ENCODE measurements at places on chromosomes 13 and 19.
A peak's percentile ranks its signal among the peaks of the same experiment; 100 is the strongest.

DNA sequence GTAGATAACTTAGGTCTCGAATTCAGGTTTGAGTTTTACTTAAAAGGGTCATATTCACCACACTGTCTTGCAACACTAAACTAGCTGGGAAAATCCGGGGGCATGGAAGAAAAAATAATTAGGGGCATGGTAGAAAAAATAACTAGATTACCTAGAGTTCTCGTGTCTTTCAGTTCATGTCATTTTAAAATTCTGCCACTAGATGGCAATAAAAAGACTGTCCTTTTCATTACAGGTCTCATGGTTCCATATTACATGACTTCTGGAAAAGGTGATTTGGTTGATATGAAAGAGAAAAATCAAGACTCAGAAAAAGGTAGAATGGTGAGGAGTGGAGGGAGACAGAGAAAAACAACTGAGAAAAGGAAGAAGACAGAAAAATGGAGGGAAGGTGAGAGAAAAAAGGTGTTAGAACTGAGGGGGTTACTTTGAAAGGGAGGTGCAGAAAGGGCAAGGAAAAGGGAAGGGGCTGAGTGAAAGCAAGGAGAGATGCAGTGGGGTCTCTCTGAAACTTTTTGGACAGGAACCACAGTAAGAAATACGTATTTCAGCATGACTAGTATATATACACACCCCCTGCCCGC, 299.0 kb downstream of the KLF12 start:
- peak; percentile 28 for DNase-seq

DNA sequence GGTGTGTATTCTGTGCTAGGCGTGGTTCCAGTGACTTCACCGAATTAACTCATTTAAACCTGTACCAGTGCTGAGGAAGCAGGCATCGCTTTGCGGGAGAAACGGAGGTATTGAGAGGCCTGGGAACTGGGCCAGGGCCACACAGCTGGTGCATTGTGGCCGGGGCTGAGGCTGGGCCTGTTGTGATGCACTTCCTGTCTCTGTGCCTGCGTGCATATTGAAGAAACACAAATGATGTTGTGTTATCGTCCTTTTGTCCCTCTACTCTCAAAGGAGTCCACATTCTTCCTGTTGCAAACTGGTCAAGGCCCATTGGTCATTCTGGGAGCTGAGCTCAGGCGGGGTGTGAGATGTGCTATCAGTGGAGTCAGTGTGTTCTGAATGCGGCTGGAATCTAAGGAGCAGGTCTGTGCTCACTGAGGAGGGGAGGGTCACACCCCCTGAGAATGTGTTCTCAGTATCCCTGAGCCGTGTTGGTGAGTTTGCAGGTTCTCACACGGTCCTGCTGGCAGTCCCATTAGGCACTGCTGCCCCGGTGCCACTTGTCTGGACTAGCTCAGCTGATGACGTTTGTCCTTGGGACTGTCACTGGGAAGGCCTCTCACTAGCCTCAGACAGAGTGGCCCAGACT, 62.1 kb downstream of the ARHGEF7 start:
- no peak for DNase-seq

DNA sequence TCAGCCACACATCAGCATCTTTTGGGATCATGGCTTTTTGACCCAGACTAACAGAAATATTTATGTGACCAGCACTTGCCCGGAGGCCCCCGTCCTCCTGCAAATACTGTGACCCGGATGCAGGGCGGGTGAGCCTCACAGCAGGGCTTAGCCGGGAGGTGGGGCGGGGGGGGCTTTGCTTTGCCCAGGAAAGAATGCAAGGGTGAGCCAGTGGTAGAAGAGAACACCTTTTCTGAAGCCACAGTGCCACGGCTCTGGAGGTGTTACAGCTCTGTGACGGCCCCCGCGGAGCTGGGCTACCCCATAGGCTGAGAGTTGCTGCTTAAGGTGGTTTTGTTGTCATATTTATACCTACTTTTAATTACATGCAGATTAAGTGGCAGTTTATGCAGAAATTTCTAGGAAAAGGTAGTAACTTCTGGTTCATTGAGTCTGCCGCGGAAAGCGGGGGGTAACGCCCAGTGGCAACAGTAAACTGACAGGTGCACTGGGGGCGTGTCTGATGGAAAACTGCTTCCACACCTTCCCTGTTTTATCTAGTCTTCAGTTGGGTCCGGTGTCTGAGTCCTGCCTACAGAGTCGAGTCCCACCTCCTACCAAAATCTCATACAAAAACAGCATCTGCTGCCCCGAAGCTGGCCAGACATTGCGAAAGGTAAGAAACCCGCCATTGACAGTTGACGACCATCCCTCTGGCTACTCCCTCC, 187.9 kb downstream of the TEX29 start:
- no peak for DNase-seq

- DNase-seq, result no peak
Measured at GRCh38 chr13:53152057-53152421, 123.4 kb downstream of the OLFM4 start.

- DNase-seq, result no peak
Measured at GRCh38 chr13:87052731-87053130, 618.4 kb upstream of the SLITRK5 start.

- no peak for DNase-seq
Measured at GRCh38 chr19:33679696-33680095, 57.9 kb downstream of the CHST8 start.

- DNase-seq, result no peak
Measured at GRCh38 chr13:53020764-53021335, 7.8 kb upstream of the OLFM4 start.

DNA sequence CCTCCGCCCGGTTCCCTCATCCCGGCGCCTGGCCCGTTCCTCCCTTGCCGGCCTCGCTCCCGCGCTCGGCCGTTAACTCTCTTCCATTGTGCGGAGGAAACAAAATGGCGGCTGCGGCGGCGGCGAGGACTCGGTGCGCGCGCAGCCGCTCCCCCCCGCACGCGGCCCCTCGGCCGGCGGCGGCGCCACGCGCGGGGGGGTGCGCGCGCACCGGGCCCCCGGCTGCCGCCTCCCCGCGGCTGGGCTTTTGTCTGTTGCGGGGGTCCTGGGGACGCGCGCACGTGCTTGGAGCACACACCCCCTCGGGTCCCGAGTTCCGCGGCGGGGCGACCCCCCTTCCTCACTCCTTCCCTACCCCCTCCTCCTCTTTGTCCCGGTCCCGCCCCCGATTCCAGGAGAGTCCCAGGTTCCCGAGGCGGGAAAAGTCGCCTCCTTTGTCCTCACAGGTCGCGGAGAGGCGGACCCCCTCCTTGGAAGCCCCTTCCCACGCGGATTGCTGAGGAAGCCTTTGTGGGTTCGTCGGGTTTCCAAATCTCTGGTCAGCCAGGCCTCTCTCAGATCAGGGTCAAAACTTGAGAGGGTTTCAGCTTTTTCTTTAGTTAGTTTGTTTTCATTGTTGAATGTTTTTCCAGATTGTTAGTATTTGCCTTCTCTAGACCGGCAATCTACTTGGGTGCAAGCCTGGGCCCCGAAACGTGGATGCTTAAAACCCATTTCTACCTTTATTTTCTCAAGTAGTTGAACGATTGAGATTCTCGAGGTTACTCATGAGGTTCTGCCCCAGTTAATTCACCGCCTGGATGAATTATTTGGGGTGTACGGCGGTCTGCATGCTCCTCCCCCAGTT, 687 bp downstream of the ILF3 start:
- DNase-seq, result peak; percentile 70

GRCh38 chr19:1767464-1767933, 14.2 kb downstream of the ONECUT3 start:
- peak; percentile 38 for DNase-seq

DNA sequence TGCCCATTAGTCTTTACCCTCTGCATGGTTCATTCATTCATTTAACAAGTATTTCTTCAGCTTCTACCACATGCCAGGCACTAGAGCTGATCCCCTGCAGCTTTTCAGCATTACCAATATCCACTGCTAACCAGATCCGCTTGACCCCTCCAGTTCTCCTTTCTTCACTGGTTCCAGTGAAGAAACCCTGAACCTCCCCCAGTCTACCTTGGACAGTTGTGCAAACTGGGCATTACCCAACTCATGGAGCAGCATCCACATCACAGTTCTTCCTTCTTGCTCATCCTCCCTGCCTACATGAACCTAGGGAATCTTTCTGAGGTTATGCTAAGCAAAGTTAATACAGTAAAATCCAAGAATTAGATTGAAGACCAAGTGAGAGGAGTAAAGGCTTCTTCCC, 78.7 kb upstream of the SERP2 start:
- DNase-seq, result no peak

- DNase-seq, result no peak
Measured at GRCh38 chr19:20669263-20669662, 7.9 kb upstream of the ZNF626 start.

DNA sequence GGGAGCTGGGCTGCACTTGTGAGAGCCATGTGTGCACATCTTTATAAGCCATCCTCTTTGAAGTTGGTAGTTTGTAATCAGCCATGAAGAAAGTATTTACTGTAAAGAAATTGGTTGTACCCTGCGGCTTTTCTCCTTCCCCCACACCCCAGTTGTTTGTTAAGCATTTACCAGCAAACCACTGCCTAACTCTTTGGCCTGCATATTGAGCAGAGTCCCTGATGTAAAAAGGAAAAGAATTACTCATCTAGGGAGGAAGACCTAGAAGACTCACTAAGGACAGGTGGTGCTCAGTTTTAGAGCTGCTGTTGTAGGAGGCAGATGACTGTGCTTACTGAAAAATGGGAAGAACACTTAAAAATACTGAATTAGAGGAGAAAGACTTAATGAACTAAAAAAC, 245.3 kb downstream of the PCCA start:
- DNase-seq, result no peak

DNA sequence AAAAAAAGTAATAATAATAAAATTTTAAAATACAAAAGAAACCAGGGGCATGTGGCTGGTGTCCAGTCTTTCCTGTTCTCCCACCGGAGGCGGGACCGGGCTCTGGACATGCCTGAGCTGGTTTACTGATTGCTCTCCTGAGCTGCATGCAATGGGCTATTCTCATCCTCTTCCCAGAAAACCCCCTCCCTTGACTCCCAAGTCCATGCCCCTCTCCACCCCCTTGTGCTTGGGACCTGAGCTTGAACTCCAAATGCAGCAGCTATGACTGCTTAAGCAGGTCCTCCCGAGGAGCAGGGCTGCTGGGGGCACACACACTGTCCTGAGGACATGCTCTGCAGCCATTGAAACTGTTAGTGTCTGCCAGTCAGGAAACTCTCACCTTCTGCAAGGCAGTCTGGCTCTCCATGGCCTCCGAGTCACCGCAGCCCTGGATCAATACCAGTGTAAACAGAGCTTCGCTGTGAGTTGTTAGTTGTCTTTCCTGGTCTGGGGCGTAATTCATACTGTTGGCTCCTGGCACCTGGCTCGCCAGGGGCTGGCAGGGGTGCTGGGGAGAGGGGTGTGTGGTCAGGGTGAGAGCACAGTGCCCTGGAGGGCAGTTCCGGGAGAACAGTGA, 41.6 kb upstream of the CHST8 start:
- DNase-seq, result no peak

DNA sequence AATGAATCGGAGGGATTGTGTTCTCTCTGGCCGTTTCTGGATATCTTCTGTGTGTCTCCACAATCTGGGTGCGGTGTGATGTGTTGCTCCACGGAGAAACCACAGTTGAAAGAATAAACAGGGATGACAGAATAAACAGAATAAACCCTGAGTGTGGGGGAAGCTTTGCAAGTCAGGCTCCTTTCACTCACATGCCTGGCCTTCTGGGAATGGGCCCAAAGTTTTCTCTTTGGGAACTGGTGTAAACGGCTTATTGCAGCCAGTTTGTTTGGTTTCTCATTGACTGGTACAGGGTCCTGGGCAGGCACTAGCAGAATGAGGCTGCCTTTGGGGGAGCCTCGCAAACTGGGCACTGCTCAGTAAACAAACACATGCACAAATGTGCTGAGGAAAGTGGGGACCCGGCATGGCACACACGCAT, 324.7 kb downstream of the DLEU7 start:
- DNase-seq, result no peak

DNA sequence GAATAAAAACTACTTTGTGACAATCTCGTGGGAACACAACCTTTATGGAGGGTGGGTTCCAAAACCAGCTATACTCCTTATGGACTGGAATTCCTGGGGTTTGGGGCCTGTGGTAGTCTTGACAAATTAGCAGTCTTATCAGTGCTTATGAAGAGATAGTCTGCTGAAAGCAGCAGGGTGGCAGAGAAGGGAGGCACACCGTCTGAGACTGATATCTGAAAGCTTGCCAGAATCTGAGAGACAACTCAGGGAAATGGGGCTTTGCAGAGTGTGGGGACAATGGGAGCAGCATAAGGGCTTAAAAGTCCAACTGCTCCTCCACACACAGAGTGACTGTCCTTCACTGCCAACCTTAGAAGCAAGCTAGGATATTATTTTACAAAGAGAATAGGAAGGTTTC, 95.9 kb downstream of the UGGT2 start:
- no peak for DNase-seq

GRCh38 chr13:52931131-52931530, 82.7 kb upstream of the PCDH8 start:
- no peak for DNase-seq

- DNase-seq, result peak; percentile 92
Measured at GRCh38 chr13:20773194-20774080, at the start of gene EEF1AKMT1. EEF1AKMT1 (minus strand) TSS chr13:20773961; CDS start chr13:20757598, 16,363 bp downstream.

- DNase-seq, result no peak
Measured at GRCh38 chr13:97873398-97873797, 80.1 kb upstream of the IPO5 start.

- DNase-seq, result peak; percentile 19
Measured at GRCh38 chr13:76798037-76798436, 88.2 kb downstream of the KCTD12 start.
